SJSA1 (cell line): ENCODE measurements at places on chromosomes 4 and X. TPM values are rescaled to one million over a fixed set of nuclear protein-coding genes. Genes with fewer than 3 reads are reported as not detected.
A peak's percentile ranks its signal among the peaks of the same experiment; 100 is the strongest.

DNA sequence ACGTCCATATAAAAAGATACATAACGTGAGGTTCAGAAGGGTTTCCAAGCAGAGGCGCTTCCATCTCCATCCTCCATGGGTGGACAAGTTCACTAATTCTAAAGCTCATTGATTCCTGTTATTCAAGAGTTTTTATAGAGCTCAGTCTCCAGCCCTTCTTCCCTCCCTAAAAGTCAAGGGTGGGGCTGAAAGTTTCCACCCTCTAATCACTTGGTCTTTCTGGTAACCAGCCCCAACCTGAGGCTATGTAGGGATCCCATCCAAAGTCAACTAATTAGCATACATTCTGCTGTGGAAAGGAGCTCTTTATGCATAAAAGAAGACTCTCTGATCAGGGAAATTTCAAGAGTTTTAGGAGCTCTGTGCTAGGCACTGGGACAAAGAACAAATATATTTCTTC is 46.9 kb upstream of the VEGFC start:
- no peaks in the 10 kb centered on the region for H3K36me3 ChIP-seq
- peaks cover 43% of the 10 kb centered on the region for H3K4me1 ChIP-seq
- H3K27ac ChIP-seq, result peak overlapping the region; percentile 60
- H3K4me3 ChIP-seq, result no peak overlapping the region
- no peaks in the 10 kb centered on the region for H3K27me3 ChIP-seq
- DNase-seq, result peak; percentile 51

GRCh38 chr4:70627620-70628019 is 924 bp upstream of the ENAM start:
- DNase-seq, result no peak
- H3K27me3 ChIP-seq, result no peaks in the 10 kb centered on the region
- no peak overlapping the region for H3K27ac ChIP-seq
- no peaks in the 10 kb centered on the region for H3K4me1 ChIP-seq
- no peak overlapping the region for H3K4me3 ChIP-seq

DNA sequence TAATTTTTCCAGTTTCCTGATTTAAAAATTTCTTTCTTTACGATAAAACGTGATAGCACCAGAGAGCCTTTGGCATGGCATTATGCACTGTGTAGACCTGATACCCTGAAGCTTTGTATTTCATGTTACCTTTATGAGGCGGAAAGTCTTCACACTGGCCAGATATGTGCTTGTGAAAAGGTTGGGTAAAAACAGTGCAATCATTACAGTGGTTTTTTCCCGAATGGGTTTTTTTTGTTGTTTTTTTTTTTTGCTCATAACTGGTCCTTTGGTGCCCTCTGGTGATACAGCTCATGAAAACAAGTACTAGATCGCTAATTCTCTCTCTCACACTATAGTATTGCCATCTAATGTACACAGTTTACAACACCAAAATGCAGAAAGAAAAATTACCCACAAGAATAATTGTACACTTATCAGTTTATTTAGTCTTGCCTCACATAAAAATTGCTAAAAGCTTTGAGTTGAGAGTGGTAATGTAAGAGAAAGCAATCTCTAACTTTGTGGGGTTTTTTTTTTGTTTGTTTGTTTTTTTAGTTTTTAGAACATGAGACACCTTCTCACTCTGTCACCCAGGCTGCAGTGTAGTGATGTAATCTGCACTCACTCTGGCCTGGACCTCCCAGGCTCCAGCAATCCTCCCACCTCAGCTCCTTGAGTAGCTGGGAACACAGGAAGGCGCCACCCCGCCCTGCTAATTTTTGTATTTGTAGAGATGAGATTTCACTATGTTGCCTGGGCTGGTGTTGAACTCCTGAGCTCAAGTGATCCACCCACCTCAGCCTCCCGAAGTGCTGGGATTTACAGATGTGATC is 21.3 kb downstream of the SPCS3 start:
- H3K4me3 ChIP-seq, result no peak overlapping the region
- H3K36me3 ChIP-seq, result peaks cover 16% of the 10 kb centered on the region; the same call in 1 of the 2 replicates
- peak; percentile 79 for DNase-seq
- no peaks in the 10 kb centered on the region for H3K27me3 ChIP-seq
- peaks cover 28% of the 10 kb centered on the region for H3K4me1 ChIP-seq

The BTC gene
- not detected in 2 replicates for total RNA-seq

DNA sequence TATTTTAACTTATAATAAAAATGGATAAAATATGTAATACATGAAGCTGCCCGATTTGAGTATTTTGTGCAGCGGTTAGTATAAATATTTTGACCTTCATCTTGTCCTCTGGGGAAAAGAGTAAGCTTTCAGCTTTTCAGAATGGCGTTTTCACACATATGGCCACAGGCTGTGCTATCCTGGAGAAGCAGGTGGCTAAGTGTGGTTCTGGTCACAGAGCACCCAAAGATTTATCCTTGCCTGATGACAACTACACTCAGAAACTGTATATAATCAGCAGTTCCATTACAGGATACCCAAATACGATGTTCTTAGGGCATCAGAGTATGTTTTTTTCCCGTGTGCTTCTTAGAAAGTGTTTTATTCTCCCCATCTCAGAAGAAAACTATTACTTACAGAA is 42.3 kb upstream of the ANK2 start:
- no peaks in the 10 kb centered on the region for H3K36me3 ChIP-seq
- no peak overlapping the region for H3K27ac ChIP-seq
- no peak overlapping the region for H3K4me3 ChIP-seq
- no peaks in the 10 kb centered on the region for H3K27me3 ChIP-seq

The RTL3 gene
- total RNA-seq, result 2.4 and 2.7 TPM in 2 replicates

GRCh38 chrX:86047174-86047935 is at the start of gene CHM:
CHM (minus strand) TSS chrX:86047558; CDS start chrX:86047532, 26 bp downstream.
- no peaks in the 10 kb centered on the region for H3K36me3 ChIP-seq
- peak; percentile 54 for DNase-seq
- 0 out of 2 replicates have a peak, but pooled peaks cover 3% of the 10 kb centered on the region for H3K4me1 ChIP-seq
- H3K27ac ChIP-seq, result peak within 1 kb of the TSS; percentile 95
- H3K4me3 ChIP-seq, result peak within 1 kb of the TSS; percentile 60
- H3K27me3 ChIP-seq, result no peaks in the 10 kb centered on the region

- no peak for DNase-seq
- peaks cover 10% of the 10 kb centered on the region; the same call in 1 of the 2 replicates for H3K27me3 ChIP-seq
- H3K36me3 ChIP-seq, result no peaks in the 10 kb centered on the region
Measured at GRCh38 chr4:73862322-73862721, 6.9 kb upstream of the CXCL1 start.

DNA sequence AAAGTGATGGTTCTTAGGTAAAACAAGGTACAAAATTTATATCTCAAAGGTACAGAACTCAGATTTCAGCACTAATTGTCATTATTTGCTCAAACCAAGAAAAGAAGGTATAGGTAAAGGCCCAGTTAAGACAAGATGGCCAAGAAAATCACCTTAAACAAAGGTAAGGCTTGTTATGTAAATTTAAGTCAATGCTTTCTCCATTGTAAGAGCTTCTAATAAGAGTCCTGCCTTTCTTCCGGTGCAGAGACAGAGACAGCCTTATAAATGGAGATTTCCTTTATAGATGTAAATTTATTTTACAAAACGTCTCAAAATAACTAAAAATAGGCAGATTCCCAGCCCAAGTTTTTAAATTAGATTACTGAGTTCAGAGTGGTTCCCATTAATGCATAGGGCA is 89.9 kb downstream of the EDA start:
- DNase-seq, result no peak
- H3K36me3 ChIP-seq, result no peaks in the 10 kb centered on the region
- H3K27ac ChIP-seq, result no peak overlapping the region
- H3K4me3 ChIP-seq, result no peak overlapping the region

GRCh38 chr4:21517126-21517859 is 431.3 kb downstream of the KCNIP4 start:
- no peaks in the 10 kb centered on the region for H3K27me3 ChIP-seq
- no peak overlapping the region for H3K4me3 ChIP-seq
- H3K4me1 ChIP-seq, result no peaks in the 10 kb centered on the region
- DNase-seq, result no peak

The ATP1B4 gene
- total RNA-seq, result not detected in 2 replicates

The ITM2A gene
- not detected in 2 replicates for total RNA-seq

The ENPP6 gene
- total RNA-seq, result not detected in 2 replicates

The LGI2 gene
- total RNA-seq, result not detected in 2 replicates

DNA sequence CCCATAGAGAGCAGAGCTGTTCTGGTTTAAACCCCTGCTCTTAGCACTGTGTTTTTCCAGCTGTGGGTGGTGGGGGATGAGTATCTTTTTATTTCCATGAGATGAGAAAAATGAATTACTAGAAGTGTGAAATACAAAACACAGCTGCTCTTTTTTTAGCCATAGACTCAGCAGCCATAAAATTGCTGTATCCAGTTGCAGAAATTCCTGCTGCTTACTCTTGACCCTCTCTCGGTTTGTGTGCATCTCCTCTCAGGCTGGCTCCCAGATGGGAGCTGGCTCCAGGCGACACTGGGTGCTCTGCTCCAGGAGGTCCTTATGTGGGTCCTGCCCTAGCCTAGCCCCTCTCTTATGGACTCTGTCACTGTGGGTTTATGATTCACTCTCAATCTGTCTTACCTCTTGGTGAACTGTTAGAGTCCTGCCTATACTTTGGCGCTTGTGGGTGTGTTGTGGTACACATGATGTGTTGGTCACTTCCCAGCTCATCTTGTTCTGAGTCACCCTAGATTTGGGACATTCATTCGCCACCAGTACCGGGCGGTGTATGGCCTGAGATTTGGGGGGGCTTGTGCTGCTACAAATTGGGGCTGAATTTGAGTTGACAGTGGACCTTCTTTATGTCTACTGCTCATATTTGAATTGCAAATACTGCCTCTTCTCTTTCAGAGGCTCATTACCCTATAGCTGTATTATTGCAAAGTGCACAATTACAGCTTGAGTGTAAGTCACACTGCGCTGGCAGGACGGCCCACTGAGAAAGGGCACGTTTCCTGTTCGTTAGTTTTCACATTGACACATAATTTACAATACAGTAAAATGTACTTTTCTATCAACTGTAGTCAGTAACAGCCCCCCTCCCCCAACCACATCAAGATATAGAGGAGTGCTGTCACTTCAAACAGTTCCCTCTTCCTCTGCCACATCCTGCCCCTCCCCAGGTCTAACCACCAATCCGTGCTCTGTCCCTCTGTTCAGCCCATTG is 46.9 kb upstream of the MSANTD1 start:
- no peak overlapping the region for H3K27ac ChIP-seq
- no peak overlapping the region for H3K4me3 ChIP-seq
- H3K36me3 ChIP-seq, result peaks cover 4% of the 10 kb centered on the region
- no peaks in the 10 kb centered on the region for H3K27me3 ChIP-seq
- H3K4me1 ChIP-seq, result no peaks in the 10 kb centered on the region

The MFAP3L gene
- total RNA-seq, result 0.97 TPM in 1 of 2 replicates, not detected in the other

- DNase-seq, result no peak
- H3K4me1 ChIP-seq, result peaks cover 12% of the 10 kb centered on the region
- no peak overlapping the region for H3K27ac ChIP-seq
Measured at GRCh38 chrX:106940068-106940467, 19.9 kb downstream of the CLDN2 start.

GRCh38 chr4:152304220-152304619 is 231.7 kb downstream of the FBXW7 start:
- H3K27me3 ChIP-seq, result no peaks in the 10 kb centered on the region; the same call in 1 of the 2 replicates
- H3K36me3 ChIP-seq, result no peaks in the 10 kb centered on the region
- no peak overlapping the region for H3K27ac ChIP-seq
- no peak overlapping the region for H3K4me3 ChIP-seq
